ENCODE measurements at places on chromosomes 6 and 20. TPM values are rescaled to one million over a fixed set of nuclear protein-coding genes. Genes with fewer than 3 reads are reported as not detected.

Gene AHI1
- total RNA-seq, result 6.8 TPM

Gene PTCHD4
- total RNA-seq, result 2.9 TPM

Gene CDSN
- total RNA-seq, result not detected

Gene ANKRD66
- total RNA-seq, result not detected

Gene STX11
- 4.5 TPM for total RNA-seq

Gene BPI
- not detected for total RNA-seq

Gene TNNC2
- total RNA-seq, result not detected

Gene FRK
- under 0.01 TPM for total RNA-seq

Gene SLA2
- total RNA-seq, result not detected

Gene SMPDL3A
- total RNA-seq, result 5.0 TPM

Gene TRIM38
- total RNA-seq, result 8.1 TPM

Gene SRC
- 9.7 TPM for total RNA-seq

Gene SOX18
- total RNA-seq, result 24.4 TPM

Gene SFTA2
- not detected for total RNA-seq

Gene CCM2L
- 9.1 TPM for total RNA-seq

Gene TAP1
- total RNA-seq, result 26.0 TPM

Gene OR12D3
- total RNA-seq, result not detected

Gene HLA-DRA
- total RNA-seq, result not detected

Gene RNF39
- not detected for total RNA-seq

Gene IL17A
- total RNA-seq, result not detected

Gene ERVFRD-1
- not detected for total RNA-seq

Gene PRL
- total RNA-seq, result not detected

Gene MYL9
- 1.7 TPM for total RNA-seq

Gene ANKRD6
- total RNA-seq, result 4.9 TPM

Gene KCNK5
- not detected for total RNA-seq

Gene PLA2G7
- not detected for total RNA-seq

Gene FAM162B
- total RNA-seq, result 0.30 TPM

Gene CENPB
- total RNA-seq, result 96.8 TPM

Gene GPX6
- total RNA-seq, result not detected

Gene TBC1D32
- 4.9 TPM for total RNA-seq

Data from epithelial cell of umbilical artery (primary cell).